Fibroblast of skin of scalp (primary cell): ENCODE measurements at places on chromosomes 7 and 10.

DNA sequence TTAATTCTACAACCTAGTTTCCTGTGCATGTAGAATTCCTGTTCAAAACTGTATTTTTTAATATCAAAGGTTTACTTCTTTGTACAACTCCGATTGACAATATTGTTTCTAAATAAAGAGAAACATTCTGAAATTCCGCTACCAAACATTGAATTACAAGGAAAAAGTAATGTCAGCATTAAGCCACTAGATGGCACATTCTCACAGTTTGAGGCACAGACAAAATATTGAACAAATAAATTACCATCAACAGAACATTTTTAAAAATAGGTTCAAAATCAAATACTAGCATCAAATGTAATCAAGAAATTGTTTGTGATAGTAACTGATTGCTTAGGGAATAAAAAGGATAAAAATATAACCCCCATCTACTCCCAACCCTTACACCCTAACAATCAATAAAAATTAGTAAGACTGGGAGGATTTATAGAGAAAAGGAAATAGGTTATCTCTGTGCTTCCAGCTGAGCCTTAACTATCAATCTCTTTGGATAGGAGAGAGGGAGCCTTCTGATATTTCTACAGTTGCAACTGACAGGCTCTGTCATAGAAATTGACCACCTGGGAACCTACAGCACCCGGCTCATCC is 86.6 kb upstream of the C7orf33 start:
- peak; percentile 28 for DNase-seq

- DNase-seq: no peak
These were observed 17.6 kb upstream of the EXOC6 start for GRCh38 chr10:92830478-92831389.

- DNase-seq: no peak
These were observed 15.4 kb upstream of the FKBP9 start for GRCh38 chr7:32941681-32942414.

GRCh38 chr7:68865351-68866199 is 732.7 kb upstream of the AUTS2 start:
- DNase-seq: peak; percentile 3

DNA sequence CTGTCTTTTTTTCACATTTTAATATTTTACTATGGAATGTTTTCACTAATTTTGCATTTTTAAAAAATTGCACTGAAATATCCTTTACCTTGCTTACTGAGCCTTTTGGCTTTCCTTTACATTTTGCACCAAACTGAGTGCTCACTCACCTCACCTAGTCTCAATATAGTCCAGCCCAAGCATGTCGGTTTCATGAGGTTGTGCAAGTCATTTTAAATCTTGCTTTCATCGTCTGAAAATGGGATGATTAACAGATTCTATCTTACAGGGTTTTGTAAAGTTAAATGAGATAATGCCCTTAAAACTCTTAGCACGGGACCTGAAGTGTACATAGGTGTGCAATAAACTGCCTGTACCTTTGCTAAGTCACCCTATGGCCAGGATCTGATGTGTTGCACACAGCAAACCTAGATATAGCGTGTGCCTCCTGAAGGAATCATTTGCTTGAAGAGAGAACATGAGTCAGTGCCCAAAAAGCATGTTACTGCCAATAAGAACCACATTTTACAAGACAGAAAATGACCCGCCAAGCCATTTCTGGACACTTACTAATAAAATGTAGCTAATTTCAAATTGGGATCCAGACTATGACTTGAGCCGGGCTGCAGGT is 199.8 kb downstream of the JCAD start:
- DNase-seq: peak; percentile 35

DNA sequence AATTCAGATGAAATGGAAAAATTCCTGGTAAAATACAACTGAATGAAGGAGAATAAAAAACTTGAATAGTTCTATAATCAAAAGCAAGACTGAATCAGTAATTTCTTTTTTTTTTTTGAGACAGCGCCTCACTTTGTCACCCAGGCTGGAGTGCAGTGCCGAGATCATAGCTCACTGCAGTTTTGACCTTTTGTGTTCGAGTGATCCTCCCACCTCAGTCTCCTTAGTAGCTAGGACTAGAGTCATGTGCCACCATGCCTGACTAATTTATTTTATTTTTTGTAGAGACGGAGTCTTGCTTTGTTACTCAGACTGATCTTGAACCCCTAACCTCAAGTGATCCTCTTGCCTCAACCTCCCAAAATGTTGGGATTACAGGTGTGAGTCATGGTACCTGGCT is 26.1 kb downstream of the SYPL1 start:
- DNase-seq: no peak

- DNase-seq: peak; percentile 73
These were observed 1.9 kb downstream of the DHX32 start for GRCh38 chr10:125878957-125879835.

DNA sequence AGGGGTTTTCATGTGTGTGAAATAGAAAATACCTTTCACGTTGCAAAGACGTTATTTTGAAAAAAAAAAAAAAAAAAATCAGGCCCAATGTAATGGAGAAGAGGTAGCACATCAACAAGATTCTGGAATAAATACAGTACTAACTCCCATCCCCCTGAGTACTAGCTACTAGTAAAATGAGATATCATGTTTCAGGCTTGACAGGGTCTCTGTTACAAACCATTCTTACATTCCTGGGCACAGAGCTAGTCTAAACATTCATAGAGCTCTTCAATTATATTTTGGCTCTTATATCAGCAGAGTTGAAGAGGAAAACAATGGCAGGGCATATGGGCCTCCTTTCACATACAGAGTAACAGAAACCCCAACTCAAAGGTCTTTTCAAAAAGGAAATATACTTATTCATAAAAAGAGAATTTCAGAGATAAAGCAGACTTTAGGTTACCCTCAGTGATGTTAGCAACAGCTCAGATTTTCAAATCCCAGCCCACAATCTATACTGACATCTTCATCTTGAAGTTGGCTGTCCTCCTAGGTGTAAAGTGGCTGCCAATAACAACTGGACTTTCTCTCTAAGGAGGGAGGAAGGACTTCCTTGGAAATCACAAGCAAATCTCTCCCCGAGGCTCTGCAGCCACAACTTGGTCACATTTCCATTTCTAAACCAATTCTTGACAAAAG is 18.6 kb downstream of the C7orf33 start:
- peak; percentile 33 for DNase-seq

DNA sequence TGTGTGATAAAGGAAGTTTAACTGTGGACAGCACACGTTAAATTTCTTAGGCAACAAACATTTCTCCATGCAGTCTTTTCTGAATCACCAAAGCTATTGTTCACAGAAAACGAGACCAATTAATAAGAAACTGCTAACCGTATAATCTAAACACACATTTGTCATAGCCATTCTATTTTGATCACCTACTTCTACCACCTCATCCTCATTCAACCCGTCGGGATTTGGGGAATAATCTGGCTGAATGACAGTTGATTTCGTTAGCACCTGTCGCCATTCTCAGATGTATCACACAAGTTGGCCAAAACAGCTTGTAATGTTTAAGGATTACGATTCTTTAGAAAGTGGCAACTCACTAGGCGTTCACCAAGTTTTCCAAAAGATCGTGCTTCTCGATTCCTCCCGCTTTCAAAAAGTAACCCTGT is 1.2 kb downstream of the EZH2 start:
- DNase-seq: no peak

DNA sequence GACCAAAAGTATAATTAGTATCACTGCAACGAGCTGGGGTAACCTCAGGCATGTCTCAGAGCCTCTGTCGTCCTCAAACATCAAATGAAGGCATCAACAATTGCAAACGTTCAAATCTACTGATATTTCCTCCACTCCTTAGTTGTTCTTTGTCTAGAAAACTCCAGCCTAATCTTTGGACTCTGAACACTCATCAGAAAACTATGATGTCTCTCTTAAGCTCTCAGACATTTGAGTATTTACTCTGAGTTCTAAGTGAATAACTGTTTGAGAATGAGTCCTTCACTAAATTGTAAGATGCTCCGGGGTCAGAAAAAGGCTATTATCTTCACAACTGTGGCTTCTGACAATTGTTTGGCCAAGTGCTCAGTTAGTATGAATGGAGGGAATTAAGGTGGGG is 536.4 kb downstream of the NRG3 start:
- DNase-seq: no peak

- no peak for DNase-seq
These were observed 3.6 kb upstream of the SEMA3C start for GRCh38 chr7:80922253-80923049.

- peak; percentile 74 for DNase-seq
These were observed 93.2 kb upstream of the KIF5B start for GRCh38 chr10:32149252-32149955.

DNA sequence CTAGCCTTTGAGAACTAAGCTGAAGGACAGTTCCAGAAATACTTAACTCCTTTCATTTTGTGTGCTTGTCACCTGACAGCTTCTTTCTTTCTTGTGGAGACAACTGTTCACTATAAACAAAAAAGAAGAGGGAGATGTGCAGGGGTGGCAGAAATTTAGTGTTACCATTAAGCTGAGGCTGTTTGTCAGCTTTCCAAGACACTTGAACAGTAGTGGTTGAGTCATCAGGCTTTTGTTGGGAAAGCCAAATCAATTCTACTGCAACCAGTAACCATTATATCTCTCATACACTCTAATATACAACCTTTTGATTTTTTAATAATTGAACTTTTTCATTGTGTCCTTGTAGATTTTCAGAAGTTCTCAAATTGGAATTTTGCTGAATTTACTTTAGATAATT is 75.3 kb downstream of the POLL start:
- DNase-seq: peak; percentile 10

- no peak for DNase-seq
These were observed 125.5 kb downstream of the FAM204A start for GRCh38 chr10:118216571-118217170.

- DNase-seq: peak; percentile 20
These were observed 154.4 kb upstream of the AKR1E2 start for GRCh38 chr10:4671451-4672145.

DNA sequence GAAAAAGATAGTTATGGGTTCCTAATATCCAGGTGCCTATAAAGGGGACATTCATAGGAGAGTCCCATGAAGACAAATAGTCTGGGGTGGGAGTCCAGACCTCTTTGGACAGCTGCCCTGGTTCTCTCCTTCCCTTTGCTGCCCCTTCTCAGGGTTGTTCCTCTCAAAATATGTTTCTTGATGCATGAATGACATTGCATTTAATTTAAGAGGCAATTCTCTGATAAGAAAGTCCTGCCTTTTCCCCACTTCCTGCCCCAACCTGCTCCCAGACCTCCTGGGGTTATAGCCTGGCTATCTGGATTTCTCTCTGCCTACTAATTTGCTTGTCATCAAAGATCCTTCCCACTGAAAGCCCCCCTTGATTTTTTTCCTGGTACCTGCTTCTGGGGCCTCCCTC is 12.5 kb upstream of the BTRC start:
- no peak for DNase-seq

- no peak for DNase-seq
These were observed 267.0 kb downstream of the MAD1L1 start for GRCh38 chr7:1965579-1966294.

- DNase-seq: no peak
These were observed 37.1 kb upstream of the GNAT3 start for GRCh38 chr7:80548840-80549530.

GRCh38 chr7:132394283-132395198 is 181.7 kb downstream of the PLXNA4 start:
- DNase-seq: no peak

- no peak for DNase-seq
These were observed 187.0 kb downstream of the PCDH15 start for GRCh38 chr10:54614072-54614471.

DNA sequence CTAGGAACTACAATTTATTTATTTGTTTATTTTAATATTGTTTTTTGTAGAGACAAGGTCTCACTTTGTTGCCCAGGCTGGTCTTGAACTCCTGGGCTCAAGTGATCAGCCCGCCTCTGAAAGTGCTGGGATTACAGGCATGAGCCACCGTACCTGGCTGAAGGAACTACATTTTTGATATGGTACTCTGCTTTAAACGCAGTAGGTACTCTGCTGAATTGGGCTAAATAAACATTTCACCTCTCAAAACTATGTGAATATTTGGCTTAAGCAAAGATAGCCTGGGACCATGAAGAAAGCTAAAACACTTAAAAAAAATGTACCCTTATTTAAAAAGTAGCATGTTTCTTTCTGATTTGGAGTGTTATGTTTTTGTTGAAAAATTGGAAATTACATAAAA is 138.2 kb downstream of the ADK start:
- no peak for DNase-seq

GRCh38 chr10:63515002-63515763 is 6.0 kb upstream of the REEP3 start:
- peak; percentile 76 for DNase-seq

DNA sequence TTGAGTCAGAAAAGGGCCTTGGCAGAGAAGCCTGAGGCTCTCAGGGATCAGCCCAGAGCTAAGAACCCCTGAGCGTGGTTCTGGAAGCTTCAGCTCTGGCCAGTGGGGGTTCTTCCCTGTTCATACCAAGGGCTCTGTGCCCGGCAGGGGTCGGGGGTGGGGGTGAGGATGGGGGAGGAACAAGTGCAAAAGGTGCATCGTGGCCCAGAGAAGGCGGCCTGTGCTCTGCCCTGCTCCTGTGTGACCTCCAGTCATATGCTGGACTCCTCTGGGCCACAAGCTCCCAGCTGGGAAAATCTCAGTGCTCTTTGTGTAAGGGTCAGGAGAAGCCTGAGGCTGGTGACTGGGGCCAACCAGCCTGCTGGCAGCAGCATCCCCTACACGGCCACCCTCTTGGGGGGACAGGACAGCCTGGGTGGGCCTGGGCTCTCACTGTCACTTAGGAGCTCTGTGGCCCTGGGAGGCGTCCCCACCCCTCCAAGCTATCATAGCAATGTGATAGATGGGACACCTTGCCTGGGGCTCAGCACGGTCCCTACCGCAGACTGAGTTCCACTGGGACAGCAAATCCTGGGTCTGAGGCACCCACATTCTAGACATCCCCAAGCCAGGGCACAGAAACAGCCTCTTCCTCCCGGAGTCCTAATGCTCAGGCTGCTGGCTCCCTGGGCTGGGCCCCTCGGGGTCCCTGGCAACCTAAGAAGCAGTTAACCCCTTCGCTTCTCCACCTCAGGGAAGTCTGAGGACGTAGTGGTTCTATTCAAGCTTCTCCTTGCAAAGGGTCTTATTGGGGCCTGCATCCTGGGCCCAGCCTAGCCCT is 2.5 kb downstream of the MMRN2 start:
- DNase-seq: no peak

DNA sequence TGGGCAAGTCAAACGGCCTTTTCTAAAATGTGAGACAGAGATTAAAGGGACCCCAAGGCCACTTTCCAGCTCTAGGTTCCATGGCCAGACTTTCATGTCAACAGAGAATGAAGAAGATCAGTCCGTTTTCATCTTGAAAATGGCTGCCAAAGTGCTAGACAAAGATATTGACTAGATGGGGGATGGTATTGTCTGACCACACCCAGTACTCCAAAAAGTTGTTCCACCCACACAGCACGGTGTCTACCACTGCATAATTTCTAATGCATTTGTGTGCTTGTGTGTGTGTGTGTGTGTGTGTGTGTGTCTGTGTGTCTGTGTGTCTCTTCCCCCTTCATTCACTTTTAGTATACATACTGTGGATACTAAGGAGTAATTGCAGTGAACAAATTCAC is 1.3 kb downstream of the COL1A2 start:
- peak; percentile 93 for DNase-seq

GRCh38 chr7:51080216-51080615 is 236.4 kb downstream of the COBL start:
- DNase-seq: no peak
